Daoy (cell line): ENCODE measurements at places on chromosomes 12 and 14. TPM values are rescaled to one million over a fixed set of nuclear protein-coding genes. Genes with fewer than 3 reads are reported as not detected.

IL23A gene
- total RNA-seq: 1.1 TPM in 1 of 2 replicates, not detected in the other

LRFN5 gene
- 2.0 and 2.8 TPM in 2 replicates for total RNA-seq

SLC6A15 gene
- total RNA-seq: 12.5 and 13.6 TPM in 2 replicates

OAS1 gene
- 5.1 and 6.1 TPM in 2 replicates for total RNA-seq

PLCZ1 gene
- total RNA-seq: not detected in 2 replicates

GALNT16 gene
- 1.2 and 1.7 TPM in 2 replicates for total RNA-seq
